ENCODE measurements at places on chromosomes 1 and 21. TPM values are rescaled to one million over a fixed set of nuclear protein-coding genes. Genes with fewer than 3 reads are reported as not detected.
A peak's percentile ranks its signal among the peaks of the same experiment; 100 is the strongest.

The TMEM125 gene
- 59.8 TPM for total RNA-seq

GRCh38 chr1:248618878-248619277 lies 16.0 kb downstream of the OR2T11 start:
- no peak overlapping the region for H3K27ac ChIP-seq
- no peaks in the 10 kb centered on the region for H3K4me1 ChIP-seq
- no peaks in the 10 kb centered on the region for H3K36me3 ChIP-seq
- peak; percentile 78 for DNase-seq
- no peak overlapping the region for H3K4me3 ChIP-seq

DNA sequence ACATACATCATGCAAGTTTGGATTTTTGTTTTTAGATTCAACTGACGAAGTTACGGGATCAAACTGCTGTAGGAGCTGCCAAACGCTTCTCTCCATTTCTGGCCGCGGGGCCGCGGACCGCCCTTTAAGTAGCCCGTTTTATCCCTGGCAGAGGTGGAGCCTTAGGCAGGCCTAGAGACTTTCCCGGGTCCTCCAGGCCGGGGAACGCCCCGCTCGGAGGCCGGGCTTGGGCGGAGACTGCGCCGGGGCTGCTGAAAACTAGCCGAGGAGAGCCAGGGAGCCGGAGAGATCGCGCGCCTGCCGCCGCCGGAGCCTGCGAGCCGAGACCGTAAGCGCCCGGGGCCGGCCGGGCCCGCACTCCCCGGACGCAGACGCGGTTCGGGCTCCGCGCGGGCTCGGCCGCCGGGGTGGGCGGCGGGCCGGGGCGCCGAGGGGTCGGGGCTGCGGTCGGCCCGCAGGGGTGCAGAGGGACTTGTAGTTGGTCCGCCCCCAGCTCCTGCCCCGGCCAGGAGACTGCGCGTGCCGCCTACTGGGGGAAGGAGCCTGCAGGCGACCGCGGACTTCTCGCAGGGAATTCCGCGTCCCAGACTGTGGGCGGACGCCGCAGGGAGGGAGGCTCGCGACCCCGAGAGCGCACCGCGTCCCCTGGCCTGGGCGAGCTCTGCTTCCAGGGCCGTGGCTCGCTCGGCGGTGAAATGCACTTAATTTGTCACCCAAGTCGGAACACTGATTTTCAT lies at the start of gene EPHX1:
Gene EPHX1 (plus strand): TSS at position 283 of the 737 bp plus-strand sequence. CDS start 18,606 bp downstream, outside the sequence.
- H3K4me1 ChIP-seq, result peaks cover 18% of the 10 kb centered on the region
- H3K36me3 ChIP-seq, result no peaks in the 10 kb centered on the region
- peak; percentile 96 for DNase-seq
- peak within 1 kb of the TSS; percentile 58 for H3K27ac ChIP-seq

The WNT4 gene
- 2.5 TPM for total RNA-seq

- no peak overlapping the region for H3K4me3 ChIP-seq
- no peaks in the 10 kb centered on the region for H3K36me3 ChIP-seq
- peak overlapping the region; percentile 74 for H3K27ac ChIP-seq
Observed at GRCh38 chr21:45641480-45642035, 2.0 kb upstream of the PCBP3 start.

DNA sequence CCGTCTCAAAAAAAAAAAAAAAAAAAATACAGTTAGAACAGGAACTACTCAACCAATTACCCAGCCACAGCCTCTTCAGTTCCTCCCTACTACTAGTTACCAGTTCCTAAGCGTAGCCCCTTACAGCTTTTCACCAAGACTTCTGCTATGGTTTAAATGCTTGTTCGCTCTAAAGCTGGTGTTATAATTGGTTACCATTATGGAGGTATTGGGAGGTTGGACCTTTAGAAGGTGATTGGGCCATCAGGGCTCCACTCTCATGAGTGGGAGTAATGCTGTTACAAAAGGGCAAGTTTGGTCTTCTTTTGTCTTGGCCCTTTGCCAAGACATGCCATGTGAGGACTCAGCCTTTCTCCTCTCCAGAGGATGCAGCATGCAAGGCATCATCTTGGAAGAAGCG lies 3.0 kb upstream of the SMPDL3B start:
- H3K4me3 ChIP-seq, result no peak overlapping the region
- H3K4me1 ChIP-seq, result no peaks in the 10 kb centered on the region
- no peaks in the 10 kb centered on the region for H3K36me3 ChIP-seq
- no peak for DNase-seq
- no peak overlapping the region for H3K27ac ChIP-seq
